Foreskin keratinocyte (primary cell): ENCODE measurements at places on chromosomes 6 and 20.
A peak's percentile ranks its signal among the peaks of the same experiment; 100 is the strongest.

DNA sequence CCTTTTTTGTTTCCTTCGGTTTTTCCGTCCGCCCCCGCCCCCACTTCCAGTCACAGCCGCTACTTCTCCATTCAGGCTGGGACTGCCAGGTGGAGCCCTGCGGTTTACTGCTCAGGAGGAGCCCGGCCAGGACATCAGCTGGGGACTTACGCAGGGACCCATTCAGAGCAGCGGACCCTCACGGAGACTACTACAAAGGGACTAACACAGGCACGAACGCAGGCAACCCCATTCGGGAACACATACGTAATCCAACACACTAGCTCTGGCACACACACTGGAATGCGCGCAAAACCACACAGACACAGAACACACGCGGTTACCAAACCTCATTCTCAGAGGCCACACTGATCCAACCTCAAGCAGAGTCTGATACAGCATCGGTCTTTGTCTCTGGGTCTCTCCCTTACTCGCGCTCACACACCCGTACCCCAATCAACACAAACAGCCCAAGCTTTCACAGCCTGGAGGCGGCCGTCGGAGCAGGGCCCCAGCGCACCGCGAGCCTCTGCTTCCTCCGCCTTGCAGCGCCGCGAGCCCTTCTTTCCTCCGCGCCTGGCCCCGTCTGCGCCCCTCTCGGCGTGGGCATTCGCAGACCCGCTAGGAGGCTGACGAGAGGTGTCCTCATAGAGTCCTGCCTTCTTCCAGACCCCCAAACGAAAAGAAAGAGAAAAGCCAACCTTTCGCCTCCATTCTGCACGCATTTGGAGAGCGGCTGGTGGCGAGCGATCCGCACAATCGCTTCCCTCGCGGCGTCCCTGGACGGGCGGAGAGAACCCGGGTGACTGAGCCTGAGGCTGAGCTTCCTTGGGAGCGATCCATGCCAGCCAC, 1.1 kb upstream of the SLC32A1 start:
- DNase-seq, result peak; percentile 35

DNA sequence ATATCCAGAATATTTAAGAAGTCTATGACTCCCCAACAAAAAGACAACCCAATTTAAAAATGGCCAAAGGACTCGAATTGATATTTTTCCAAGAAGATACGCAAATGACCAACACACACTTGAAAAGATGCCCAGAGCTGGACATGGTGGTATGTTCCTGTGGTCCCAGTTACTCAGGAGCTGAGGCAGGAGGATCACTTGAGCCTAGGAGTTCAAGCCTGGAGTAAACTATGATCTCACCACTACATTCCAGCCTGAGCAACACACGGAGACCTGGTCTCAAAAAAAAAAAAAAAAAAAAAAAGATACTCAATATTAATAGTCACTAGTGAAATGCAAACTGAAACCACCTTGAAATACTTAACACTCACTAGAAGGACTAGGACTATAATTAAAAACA, 12.2 kb upstream of the ARMC2 start:
- no peak for DNase-seq

DNA sequence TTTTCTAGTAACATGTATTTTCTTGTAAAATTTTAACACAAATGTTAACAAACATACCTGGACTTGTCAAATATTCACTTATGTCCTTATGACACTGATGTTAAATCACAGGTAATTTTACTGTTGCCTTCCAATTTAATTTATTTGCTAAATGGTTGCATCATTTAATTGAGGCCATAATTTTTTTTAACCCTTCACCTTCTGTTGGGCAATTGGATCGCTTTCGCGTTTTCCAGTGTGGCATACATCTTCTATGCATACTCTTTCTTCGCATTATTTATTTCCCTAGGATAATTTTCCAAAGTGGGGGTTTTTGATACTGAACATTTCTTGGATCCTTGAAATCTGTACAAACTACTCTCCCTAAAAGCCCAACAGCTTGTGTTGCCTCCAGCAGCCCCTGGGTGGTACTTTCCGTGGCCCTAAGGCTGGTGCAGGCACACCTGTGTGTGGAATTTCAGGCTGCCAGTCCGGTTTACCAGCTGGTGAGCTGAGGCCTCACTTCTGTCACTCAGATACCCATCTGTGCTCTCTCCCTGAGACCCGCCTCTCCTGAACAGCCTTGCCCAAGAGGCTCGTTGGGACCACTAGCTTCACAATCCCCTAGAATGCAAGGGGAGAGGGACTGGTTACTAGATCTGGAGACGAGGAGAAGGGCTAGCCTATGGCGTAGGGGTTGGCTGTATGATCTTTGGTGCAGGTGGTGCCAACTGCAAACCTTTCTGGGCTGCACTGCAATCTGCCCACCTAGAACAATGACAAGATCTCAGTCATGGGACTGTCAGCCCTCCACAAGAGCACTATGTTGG, 11.2 kb upstream of the C20orf144 start:
- DNase-seq, result peak; percentile 14

DNA sequence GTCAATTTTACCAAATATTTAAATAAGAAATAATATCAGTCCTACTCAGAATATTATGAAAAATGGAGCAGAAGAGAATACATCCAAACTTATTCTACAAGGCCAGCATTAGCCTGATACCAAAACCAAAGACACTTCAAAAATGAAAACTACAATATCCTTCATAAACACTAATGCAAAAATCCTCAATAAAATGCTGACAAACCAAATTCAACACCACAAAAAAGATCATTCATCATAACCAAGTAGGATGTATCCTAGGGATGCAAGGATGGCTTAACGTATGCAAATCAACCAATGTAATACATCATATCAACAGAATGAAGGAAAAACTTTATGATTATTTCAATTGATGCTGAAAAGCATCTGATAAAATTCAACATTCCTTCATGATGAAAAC, 352.4 kb upstream of the ADGRB3 start:
- DNase-seq, result no peak

DNA sequence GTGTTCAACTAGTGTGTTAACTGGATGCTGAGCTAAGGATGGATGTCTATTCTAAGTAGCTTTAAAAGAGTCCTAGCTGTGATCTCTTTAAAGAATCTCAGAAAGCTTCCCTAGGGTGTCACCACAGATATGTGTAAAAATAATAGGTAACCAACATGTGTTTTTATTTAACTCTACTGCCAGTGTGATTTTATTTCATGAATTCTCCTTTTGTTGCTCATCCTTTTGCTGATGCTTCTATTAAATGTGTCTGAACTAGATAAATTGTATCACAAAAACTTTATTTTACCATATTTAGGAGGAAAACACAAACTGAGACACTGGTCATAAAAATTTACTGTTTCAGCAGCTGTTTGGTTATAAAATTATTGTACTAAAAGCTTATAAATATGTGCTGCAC, 809.4 kb upstream of the CITED2 start:
- no peak for DNase-seq

GRCh38 chr6:56527934-56528333, 114.8 kb downstream of the DST start:
- no peak for DNase-seq

GRCh38 chr6:4401408-4402368, 266.3 kb upstream of the ECI2 start:
- DNase-seq, result peak; percentile 23

DNA sequence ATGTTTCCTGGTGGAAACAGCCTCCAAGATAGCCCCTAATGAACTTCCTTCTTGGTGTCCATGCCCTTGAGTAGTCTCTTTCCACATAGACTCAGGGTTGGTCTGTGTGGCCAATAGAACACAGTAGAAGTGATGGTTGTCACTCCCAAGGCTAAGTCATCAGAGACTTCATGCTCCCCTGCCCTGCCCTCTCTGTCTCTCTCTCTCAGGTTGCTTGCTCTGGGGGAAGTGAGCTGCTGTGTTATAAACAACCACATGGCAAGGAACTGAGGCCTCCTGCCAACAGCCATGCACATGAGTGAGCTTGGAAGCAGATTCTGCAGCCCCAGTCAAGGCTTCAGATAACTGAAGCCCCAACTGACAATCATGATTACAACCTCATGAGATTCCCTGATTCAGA, 85.3 kb upstream of the SLC22A16 start:
- DNase-seq, result no peak

DNA sequence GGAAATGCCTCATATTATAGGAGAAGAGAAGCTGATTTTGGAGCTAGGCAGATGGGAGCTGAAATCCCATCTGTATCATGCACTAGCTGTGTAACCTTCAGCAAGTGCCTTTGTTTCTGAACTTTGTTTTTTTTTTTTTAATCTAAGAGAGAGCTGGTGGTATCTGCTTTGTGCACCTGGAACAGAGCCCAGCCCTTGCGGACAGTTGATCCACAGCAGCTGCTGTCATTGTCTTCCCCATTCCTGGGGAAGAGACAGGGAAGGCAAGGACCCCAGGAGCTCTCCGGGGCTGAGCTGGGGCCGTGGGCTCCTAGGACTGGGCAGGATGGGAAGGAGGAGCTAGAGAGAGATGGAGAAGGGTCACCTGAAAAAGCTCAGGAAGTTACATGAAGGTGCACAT, 92.1 kb downstream of the SYNJ2 start:
- no peak for DNase-seq

DNA sequence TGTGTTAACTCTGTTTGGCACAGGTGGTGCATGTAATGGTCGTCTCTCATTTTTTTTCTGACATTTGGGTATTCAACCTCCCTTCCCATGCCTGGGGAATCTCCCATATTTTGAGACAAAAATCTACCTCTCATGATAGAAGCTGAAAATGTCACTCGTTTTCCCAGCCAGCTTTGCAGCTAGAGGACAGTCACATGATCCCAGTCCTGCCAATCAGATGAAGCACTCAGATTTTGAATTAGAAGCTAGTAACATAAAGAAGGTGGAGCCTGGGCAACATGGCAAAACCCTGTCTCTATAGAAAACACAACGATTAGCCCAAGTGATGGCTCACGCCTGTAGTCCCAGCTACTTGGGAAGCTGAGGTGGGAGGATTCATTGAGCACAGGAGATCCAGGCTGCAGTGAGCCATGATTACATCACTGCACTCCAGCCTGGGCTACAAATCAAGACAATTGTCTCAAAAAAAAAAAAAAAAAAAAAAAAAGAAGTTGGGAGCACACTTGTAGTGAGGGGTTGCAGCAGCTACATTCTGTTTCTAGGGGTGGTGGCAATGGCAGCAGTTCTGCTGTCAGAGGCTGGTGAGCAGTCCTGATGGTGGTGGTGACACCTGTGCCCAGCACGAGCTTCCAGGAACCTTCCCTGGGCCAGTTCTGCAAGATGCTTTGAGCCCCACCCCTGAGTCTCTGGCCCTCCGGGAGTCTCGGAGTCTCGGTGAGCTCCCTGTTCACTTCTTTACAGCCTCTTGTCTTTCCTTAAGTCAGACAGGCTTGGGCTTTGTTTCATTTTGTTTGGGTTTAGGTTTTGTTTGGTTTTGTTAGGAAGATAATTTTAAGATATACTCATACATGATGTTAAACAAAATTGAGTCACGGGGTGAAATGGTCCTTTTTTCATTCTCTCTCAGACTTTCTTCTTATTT, 94.1 kb upstream of the KCNG1 start:
- no peak for DNase-seq
